ENCODE measurements at places on chromosomes 1 and 21.
A peak's percentile ranks its signal among the peaks of the same experiment; 100 is the strongest.

DNA sequence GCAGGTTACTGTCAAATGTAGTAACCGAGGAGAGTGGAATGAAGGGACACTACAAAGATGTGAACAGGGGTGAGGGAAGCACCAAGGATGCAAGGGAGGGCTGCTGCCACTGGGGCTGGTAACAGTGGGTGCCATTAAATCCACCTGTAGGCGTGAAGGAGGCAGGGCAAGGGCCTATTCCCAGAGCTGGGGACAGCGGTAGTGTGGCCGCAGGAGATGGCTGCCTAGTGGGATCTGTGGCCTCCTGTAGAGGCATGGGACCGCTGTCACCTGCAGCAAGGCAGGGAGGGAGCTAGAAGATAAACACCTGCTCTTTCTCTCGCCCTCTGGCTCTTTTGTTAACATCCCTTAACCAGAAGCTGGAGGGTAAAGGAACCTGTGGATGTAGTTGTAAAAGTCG lies 80.5 kb upstream of the CNIH3 start:
- no peak for DNase-seq

DNA sequence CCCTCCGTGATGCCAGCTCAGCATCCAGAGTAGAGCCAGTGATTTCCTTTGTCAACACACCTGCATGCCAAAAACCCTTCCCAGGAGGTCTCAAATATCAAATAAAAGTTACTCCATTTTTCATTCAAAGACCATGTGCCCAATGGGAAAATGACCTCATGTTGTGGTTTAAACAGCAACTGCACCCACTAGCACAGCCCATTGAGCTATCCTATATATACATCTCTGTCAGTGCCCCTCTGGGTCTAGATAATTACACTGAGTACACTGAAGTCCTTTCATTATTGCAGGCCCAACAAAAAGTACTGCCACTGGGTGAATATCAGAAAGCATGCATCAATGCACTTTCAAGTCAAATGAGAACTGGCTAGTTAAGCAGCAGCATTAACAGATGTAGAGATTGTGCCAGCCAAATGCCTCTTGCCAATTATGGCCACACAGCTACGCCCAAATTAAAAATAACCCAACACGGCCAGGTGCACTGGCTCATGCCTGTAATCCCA lies 117.7 kb downstream of the SLC45A1 start:
- no peak for DNase-seq

DNA sequence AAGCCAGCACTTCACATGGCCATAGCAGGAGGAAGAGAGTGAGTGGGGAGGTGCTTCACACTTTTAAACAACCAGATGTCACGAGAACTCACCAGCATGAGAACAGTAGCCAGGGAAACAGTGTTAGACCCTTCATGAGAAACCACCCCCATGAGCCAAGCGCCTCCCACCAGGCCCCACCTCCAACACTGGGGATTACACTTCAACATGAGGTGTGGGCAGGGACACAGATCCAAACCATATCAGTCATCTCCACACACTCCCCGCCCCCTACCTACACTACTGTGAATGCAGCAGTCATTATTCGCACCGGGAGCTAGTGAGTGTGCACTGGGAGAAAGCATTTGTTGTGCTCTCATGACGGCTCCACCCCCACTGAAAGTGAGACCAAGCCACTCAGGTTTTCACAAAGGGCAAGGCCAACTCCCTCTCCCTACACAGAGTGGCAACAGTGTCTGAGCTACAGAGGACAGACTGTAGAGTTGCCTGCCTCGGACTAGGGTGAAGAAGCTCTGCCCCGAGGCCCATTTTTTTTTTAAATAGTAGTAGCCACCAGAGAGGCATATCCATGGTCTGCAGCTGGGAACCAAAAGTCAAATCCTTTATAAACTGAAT lies 125.6 kb downstream of the BARHL2 start:
- DNase-seq, result no peak

- no peak for DNase-seq
Measured at GRCh38 chr1:232890340-232890943, 60.0 kb upstream of the NTPCR start.

GRCh38 chr1:157409927-157410326 lies 142.4 kb downstream of the FCRL5 start:
- no peak for DNase-seq

DNA sequence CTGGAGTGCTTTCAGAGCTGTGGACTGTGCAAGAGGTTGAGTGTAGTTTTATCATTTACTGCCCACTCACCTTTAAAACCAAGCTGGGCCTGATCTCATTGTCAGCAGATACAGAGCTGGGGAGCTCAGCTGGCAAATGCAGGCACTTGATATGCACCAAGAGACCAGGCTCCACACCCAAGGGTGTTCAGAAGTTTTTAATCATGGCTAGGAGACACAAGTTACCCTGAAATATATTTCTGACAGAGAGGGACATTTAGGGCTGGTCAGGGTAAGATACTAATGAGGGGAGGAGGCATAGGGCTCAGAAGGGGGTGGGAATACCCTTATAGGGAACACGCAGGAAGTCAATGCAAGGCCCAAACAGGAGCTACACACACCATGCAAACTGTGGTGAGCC lies 153.7 kb downstream of the ELAVL4 start:
- DNase-seq, result no peak

- DNase-seq, result no peak
Measured at GRCh38 chr1:186125511-186125910, 249.5 kb downstream of the TPR start.

DNA sequence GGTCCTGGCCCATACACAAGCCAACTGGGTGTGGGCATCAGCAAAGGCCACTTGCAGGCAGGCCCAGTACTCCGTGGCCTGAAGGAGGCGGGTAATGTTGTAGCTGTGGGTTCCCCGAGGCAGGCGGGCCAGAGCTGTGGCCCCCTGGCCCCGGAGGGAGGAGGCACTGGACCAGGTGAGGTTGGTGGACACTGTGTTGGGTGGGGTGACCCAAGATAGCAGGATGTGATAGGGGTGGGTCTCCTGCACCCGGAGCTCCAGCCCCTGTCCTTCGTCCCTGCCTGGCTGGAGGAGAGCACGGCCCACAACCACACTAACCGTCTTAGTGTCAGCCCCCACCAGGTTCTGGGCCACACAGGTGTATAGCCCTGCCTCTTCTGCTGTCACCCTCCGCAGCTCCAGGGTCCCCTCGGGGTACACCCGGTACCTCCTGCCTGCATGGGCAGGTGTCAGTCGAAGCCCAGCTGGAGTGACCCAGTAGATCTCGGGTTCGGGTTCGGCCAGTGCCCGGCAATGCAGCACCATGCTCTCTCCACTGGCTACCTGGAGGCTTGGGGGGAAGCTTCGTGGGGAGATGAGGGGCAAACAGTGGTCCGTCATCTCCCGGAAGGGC lies 67.3 kb downstream of the LRRN2 start:
- DNase-seq, result no peak

- no peak for DNase-seq
Measured at GRCh38 chr1:113375878-113376277, 14.4 kb upstream of the MAGI3 start.

DNA sequence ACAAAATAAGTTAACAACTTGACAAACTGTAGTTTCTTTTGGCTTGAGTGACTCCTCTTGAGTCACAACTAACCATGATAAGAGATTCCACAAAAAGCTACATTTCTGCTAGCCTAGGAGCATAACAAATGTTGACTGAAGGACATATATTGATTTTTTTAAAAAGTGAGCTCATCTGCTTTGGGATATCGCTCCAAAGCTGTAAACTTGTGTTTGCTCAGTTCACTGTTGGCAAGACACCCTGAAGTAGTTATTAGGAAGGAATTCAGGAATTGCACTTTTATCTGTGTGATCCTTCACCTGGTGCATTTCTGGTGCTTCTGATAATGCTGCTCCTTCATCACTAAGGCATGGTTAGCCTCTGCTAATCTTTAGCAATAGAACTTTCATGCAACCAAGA lies 23.7 kb downstream of the RWDD3 start:
- no peak for DNase-seq

- DNase-seq, result no peak
Measured at GRCh38 chr21:26972192-26972591, 5.3 kb upstream of the ADAMTS5 start.

DNA sequence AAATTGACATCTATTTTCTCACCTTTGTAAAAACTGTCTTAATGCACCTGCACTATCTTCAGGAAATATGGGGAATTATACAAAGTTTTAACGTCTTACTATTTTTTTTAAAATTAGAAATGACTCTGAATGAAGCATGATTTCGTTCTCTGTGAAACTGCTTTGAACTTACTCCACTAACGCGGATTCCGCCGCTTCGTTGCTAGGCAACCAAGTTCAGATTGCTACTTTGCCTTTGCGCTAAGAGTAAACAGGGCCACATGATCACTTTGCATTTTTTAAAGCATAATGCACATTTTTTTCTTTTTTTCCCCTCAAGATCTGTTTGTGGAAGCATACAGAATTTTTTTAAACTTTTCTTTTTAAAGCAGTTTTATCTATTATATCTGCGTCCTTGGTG lies 690.5 kb downstream of the BRINP3 start:
- DNase-seq, result peak; percentile 58

- DNase-seq, result no peak
Measured at GRCh38 chr1:24216276-24217074, 29.4 kb upstream of the IFNLR1 start.

GRCh38 chr1:230130172-230130944 lies 63.3 kb downstream of the GALNT2 start:
- no peak for DNase-seq

DNA sequence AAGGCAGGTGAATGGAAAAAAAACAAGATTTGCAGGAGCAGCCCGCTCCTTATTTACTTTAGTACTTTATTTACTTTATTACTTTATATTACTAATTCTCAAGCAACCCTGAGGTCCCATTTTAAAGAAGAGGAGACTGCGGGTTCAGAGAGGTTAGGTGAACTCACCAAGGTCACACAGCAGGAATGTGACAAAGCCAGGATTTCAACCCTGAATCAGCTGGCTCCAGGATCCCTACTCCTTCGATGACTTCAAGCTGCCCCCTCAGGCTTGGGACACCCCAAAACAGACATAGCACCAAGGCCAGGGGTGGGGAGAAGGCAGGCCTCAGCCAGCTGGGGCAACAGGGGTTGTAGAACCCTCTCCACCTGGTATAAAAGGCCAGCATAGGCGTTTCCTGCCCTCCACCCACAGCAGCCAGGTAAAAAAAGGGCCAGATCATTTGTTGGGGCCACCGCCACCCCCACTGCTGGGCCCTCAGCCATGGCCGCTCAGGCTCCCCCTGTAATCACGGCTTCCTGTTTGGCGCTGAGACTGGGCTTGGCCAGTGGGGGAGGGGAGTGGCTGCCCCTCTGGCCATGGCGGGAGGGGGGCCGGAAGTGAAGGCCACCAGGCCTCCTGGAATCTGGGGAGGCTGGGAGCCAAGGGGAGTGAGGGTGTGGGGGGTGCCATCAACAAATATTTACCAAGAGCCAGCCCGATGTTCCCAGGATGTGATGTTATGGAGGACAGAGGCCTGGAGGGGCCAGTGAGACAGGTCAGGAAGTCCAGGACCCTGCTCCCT lies 6.6 kb downstream of the SDC3 start:
- DNase-seq, result no peak

- DNase-seq, result peak; percentile 69
Measured at GRCh38 chr1:65509912-65510680, 89.6 kb downstream of the LEPR start.

DNA sequence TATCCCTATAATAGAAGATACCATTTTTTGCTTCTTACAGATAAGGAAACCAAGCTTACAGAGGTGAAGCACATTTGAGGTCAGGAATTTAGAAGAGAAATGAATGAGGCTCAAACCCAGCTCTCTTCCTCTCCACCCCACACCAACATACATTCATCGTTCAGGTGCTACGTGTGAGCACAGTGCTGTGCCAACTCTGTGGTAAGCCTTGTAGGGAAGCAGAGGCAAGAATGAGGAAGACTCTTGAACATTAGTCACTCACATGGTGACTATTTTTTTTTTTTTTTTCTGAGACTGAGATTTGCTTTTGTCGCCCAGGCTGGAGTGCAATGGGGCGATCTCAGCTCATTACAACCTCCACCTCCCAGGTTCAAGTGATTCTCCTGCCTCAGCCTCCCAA lies 314.0 kb downstream of the NTNG1 start:
- DNase-seq, result no peak

DNA sequence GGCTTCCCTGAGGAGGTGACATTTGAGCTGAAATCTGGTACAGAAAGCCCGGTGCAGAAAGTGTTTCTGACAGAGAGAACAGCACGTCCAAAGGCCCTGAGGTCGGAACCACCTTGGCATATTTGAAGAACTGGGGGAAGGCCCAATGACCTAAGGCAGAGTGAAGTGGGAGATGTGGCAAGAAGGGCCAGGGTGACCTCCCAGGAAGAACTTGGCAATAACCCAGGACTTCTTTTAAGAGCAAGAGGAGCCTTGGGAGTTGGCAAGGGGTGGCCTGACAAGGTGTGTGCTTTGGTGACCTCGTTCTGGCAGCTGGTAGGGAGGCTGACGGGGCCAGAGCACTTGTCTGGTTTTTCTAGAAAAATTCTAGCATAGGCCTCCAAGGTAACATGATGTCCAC lies 23.4 kb downstream of the TTC39A start:
- DNase-seq, result no peak

- DNase-seq, result no peak
Measured at GRCh38 chr1:25704267-25704691, 87.7 kb downstream of the MAN1C1 start.

GRCh38 chr1:177914603-177915002 lies 55.3 kb downstream of the SEC16B start:
- DNase-seq, result no peak

- DNase-seq, result no peak
Measured at GRCh38 chr1:4175566-4176405, 275.7 kb upstream of the C1orf174 start.

GRCh38 chr1:68228851-68229250 lies 3.5 kb downstream of the WLS start:
- DNase-seq, result peak; percentile 37

DNA sequence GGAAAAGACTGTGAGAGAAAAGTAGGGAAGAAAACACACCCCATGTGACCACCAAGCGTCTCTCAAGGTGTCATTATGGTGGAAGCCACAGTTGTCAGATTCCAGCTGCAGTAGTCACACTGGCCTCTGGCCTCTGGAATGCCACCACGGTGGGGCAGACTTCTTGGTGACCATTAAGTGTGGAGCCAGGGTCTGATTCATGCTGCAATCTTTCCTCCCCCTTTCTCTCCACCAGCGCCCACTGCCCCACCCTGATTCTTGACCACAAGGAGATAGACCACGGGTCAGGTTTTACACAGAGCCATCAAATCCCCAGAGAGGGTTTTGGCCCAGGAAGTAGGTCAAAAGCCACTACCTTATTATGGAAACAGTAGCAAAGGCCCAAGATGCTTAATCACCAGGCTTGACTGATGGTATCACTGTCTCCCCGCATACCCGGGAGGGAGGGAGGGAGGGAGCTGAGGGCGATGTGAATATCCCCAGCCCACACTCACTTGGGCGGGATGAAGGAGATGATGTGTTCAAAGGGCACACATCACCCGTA lies 52.7 kb upstream of the GRHL3 start:
- DNase-seq, result peak; percentile 88

GRCh38 chr1:109770331-109771095 lies 6.8 kb upstream of the EPS8L3 start:
- DNase-seq, result no peak
